ENCODE measurements at places on chromosomes 12 and 14.

- no peak for DNase-seq
Observed at GRCh38 chr12:4178424-4179170, 95.0 kb upstream of the CCND2 start.

DNA sequence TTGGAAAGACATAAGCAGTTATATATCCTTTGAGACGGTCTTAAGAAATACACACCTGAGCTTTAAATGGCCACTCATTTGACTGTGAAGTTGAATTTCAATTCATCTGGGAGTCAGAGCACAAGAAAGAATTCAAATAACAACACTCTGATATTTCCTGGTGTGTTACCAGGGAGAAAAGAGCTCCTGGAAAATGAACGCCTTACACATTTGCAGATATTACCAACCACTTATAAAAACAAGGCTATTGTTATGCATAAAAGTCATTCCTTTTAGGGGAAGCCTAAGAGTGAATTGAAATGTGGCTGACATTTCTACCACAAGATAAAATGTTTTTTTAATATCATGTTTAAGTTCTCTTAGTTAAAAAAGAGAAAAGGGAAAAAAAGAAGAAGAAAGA, 229.2 kb upstream of the PLEKHG7 start:
- no peak for DNase-seq

DNA sequence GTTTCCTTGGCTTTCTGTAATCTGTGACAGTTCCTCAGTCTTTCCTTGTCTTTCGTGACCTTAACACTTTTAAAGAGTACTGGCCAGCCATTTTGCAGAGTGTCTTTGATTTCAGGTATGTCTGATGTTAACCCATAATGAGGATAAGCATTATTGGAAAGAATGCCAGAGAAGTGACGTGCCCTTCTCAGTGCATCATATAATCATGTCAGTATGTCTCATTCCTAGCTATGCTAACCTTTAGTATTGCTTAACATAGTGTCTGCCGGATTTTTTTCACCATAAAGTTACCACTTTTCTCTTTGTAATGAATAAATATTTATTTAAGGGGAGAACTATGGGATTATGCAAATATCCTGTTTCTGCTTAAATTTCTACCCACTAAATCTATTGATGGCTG, 28.5 kb downstream of the RERG start:
- no peak for DNase-seq

DNA sequence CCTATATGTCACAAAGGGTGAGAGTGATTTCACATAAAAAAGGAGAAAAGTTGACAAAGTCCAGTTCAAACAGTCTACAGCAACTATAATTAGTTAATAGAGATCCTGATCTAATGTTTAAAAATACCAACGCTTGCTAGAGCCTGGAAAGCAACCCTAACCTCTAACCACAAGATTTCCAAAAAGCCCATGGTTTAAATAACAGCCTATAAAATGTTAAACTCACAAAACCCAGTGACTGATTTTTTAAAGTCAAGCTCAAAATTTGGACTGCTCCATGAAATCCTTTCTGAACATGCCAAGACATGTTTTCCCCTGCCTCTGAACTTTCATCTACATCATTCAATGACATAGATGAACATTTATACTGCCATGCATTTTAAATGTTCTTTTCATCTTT, 81.6 kb downstream of the PLEKHG7 start:
- DNase-seq: no peak

DNA sequence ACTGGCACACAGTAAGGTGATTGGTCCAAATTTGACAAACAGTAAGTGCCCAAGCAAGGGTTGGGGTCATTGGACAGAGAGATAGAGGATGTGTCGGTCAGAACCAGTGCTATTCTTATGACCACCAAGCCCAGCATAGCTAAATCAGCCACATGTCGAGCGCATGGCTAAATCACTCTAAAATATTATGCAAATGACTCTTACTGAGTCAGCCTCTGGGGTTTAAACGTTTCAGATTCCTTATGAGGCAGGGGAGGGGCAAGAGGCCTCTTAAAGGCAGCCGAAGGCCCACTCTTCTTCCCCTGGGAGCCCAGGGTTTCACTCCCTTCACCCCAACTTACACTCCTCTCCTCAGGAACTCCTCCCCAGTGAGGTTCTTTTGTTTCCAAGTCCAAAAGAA, 603 bp upstream of the ENDOU start:
- DNase-seq: no peak

DNA sequence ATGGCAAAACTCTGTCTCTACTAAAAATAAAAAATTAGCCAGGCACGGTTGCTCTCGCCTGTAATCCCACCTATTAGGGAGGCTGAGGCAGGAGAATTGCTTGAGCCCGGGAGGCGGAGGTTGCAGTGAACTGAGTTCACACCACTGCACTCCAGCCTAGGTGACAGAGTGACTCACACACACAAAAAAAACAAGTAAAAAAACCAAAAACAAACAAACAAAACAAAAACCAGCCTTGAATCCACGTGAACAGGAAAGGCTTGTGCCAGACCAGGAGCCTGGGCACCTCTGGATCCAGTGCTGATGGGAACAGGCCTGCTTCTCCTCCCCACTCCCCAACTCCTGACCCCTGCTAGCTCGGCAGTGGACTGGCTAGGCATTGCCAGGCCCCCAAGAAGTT, 3.5 kb downstream of the FOXN4 start:
- DNase-seq: no peak

DNA sequence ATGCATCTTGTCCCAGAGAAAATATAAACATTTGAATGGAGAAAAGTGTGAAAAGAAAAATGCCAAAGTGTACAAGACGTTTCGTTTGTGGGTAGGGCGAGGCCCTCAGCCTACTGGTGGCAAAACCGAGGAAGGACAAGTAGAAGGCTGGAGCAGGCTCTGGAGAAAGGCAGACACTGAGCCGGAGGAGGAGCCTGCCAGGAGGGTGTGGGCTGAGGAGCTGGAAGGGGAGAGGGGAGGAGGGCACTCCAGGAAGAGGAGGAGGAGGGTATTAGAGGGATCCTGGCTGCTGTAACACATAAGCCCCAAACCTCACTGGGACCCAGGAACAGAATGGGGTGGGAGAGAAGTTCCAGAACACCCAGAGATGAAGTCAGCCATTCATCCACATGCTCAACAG, 47.7 kb downstream of the CLMN start:
- DNase-seq: no peak

DNA sequence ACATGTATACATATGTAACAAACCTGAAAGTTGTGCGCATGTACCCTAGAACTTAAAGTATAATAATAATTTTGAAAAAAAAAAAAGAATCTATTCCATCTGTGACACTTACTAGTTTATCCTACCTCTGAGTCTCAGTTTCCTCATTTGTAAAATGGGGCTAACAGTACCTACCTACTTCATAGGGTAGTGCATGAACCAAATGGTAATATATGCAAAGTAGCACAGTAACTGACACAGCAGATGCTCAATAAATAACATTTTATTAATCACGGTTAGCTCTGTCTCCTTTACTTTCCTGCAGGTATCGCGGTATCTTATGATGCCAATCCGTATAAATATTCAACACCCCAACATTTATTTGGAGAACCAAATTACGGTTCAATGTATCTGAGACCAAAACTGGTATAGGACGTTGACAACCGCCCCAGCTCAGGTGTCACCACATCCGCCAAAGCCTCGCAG, 703 bp downstream of the TMED10 start:
- no peak for DNase-seq

GRCh38 chr12:12176402-12176801, 90.4 kb downstream of the LRP6 start:
- DNase-seq: no peak

GRCh38 chr12:75716291-75717025, 205.0 kb upstream of the KRR1 start:
- no peak for DNase-seq

DNA sequence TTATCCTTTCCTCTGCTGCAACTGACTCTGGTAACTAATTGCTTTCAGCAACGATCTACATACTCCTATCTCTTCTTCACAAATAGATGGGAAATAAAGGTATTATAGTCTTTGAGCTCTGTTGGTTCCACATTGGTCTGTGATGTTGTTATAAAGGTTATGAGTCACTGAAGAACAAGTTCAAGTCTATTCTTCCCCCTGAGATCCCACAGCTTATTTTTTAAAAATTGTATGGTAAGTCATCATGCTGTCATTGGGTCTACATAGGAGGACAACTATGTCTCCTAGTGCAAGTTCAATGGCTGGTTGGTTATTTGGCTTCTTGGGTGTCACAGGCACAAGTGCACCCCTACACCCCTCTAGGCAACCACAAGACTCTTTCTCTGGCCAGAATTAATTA, 49.6 kb upstream of the PTCSC3 start:
- DNase-seq: no peak

DNA sequence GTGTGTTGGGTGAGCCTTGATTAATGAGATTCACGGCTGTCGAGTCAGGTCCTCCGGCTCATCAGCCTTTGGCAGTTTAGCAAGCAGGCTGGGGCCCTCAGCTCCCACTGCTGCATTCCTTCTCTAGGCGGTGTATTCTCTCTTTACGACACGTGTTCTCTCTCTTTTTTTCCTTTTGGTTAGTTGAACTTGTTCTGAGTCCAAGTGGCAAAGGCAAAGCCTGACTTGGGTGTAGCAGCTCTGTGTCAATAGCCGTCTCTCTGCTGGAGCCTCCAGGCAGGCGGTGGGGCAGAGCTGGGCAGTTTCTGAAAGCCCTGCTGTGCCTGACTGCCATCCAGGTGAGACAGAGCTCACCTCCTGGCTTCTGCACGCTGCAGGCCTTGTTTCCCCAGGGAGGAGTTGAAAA, 46.6 kb downstream of the SUSD6 start:
- no peak for DNase-seq

DNA sequence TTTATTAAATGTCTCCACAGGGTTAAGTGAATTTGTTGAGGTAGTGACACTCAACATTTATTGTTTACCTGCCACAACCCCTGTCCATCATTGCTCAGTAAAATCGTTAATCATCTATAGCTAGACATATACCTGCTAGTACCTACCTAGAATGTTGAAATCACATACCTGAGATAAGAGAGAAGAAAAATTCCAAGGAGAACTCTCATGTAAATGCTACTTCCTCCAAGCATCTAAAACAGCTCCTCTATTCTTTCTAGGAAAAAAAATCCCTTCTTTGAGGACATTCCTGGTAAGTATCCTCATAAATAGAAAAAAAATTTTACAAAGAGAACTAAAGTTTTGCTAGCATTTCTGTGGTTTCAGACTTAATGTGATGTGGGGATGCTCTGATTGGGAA, 325.1 kb downstream of the DAD1 start:
- no peak for DNase-seq

- no peak for DNase-seq
Observed at GRCh38 chr14:32682214-32682613, 256.5 kb upstream of the NPAS3 start.
